CD4-positive, alpha-beta T cell treated with Interleukin-10 for 1 hour (primary cell): ENCODE measurements at places on chromosomes 7 and 10.

GRCh38 chr10:30059209-30060107 is at the start of gene JCAD:
TSS of gene JCAD (minus strand) at chr10:30059586. CDS start at chr10:30047812, 11,774 bp downstream.
- DNase-seq = peak; percentile 44

DNA sequence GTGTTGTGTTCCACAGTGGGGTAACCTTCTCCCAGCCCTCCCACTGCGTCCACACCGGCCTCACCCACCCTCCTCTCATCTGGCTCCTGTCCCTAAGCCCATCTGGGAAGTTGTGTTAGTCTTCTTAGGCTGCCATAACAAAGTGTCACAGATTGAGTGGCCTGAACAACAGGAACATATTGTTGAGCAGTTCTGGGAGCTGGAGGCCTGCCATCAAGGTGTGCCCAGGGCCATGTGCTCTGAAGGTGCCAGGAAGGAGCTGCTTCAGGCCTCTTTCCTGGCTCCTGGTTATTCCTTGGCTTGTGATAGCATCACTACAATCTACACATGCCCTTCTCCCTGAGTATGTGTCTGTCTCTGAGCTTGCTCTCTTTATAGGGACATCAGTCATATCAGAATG is 327.6 kb upstream of the COBL start:
- DNase-seq = no peak

- peak; percentile 5 for DNase-seq
Observed at GRCh38 chr7:72405418-72405817, 6.7 kb downstream of the CALN1 start.

DNA sequence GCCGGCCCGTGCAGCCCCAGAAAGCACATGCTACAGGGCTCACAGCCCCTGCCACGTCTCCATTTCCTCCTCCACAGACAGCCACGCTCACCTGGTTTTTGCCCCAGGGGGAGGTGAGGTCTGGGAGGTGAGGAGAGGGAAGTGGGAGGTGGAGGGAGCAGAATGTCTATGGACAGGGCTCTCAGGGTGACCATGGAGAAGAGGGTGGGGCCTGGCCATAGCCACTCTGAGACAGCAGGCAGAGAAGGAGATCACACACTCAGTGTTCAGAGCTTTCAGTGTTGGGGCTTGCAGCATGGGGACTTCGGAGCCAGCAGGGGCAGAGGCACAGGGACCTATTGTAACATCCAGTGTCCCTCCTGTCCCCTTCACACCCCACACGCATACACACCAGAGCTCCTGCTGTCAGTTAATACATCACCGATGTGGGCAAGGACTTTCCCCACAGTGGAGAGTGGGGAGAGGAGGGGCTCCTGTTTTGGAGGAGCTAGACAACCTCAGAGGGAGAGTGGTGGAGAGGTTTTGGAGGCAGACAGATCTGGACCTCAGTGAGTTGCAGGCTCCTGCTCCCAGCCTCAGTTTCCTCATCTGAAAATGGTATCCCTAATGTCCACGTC is 14.4 kb downstream of the WDFY4 start:
- no peak for DNase-seq

DNA sequence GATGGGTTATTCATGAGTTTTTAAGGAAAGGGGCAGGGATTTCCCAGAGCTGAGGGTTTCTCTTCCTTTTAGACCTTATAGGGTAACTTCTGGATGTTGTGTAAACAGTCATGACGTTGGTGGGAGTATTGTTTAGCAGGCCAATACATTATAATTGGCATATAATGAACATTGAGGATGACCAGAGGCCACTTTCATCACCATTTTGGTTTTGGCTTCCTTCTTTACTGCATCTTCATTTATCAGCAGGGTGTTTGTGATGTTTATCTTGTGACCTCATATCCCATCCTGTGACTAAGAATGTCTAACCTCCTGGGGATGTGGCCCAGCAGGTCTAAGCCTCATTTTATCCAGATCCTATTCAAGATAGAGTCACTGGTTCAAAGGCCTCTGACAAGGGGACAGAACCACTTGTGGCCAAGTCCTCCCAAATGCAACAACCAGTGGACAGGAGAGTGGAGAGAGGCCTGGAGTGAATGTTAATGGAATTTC is 77.3 kb upstream of the RPA3 start:
- no peak for DNase-seq
